ENCODE measurements at places on chromosomes 2 and 18. TPM values are rescaled to one million over a fixed set of nuclear protein-coding genes. Genes with fewer than 3 reads are reported as not detected.

ACOXL gene
- polyA plus RNA-seq: not detected

RAX gene
- polyA plus RNA-seq: not detected

MYL12A gene
- 1,077 TPM for polyA plus RNA-seq

SERTAD2 gene
- 6.2 TPM for polyA plus RNA-seq

WDR7 gene
- polyA plus RNA-seq: 4.9 TPM

MC4R gene
- polyA plus RNA-seq: not detected

GRCh38 chr2:42622943-42623676 is 54.7 kb downstream of the MTA3 start:
- DNase-seq: no peak

GRCh38 chr2:37838541-37839167 is 86.4 kb upstream of the RMDN2 start:
- no peak for DNase-seq

GRCh38 chr2:3598912-3599854 is 4.3 kb downstream of the COLEC11 start:
- DNase-seq: no peak

GRCh38 chr2:75480971-75481836 is 79.5 kb downstream of the EVA1A start:
- DNase-seq: no peak

DNA sequence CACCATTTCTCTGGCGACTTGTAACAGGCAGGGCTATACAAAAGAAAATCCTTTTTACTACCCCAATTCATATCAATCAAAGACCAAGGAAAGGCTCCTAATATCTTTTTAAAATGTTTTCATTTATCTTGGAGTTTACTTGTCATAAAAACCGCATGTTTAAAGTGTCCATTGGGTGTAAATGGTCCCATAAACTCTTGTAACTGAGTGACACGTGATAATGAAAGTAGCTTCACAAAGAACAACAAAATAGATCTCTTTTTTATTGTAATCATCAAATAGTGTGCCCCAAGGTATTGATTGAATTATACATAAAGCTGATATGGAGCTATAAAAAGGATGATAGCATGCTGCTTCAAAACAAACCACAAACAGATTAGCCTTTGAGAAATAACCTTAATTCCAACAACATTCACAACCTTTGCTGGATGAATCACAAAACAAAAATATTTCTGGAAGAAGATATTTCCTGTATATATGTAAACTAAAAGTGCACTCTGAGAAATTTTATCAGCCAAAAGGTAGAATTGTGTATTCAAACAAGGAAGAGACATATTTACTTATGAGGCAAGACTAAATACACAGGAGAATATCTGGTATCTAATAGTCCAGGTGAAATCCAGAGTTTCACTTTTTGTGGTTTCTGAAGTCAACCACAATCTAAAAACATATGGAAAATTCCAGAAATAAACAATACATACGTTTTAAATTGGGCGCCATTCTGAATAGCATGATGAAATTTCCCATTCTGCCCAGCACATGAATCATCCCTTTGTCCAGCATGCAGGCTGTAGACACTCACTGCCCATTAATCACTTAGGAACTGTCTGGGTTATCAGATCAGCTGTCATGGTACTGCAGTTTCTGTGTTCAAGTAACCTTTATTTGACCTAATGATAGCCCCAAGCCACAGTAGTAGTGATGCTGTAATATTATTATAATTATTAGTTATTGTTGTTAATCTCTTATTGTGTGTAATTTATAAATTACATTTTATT is 237.5 kb downstream of the PIK3C3 start:
- DNase-seq: no peak

Measured in BJ (cell line).